ENCODE measurements at places on chromosomes 3 and 15.

- no peak for DNase-seq
These were observed 139.4 kb upstream of the SLC7A14 start for GRCh38 chr3:170725285-170725731.

GRCh38 chr3:41198526-41198925 lies 779 bp upstream of the CTNNB1 start:
- DNase-seq = peak; percentile 14

DNA sequence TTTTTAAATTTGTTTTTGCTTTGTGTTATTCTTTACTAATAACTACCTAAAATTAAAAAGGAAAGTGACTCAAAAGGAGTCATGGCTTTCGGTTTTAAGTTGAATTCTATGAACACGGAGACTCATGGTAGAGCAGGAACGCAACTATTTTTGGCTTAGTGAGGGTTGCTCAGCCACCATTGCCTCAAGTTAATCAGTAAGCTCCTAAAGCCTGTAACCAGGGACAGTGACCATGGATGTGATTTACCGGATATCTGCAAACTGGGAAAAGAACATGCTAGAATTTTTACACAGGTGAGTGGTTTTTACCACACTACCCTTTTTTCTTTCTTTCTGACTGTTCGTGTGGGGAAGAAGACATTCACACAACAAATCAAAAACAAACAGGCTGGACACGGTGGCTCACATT lies 11.8 kb downstream of the SLC12A8 start:
- DNase-seq = no peak

GRCh38 chr15:74129586-74130154 lies 716 bp upstream of the ISLR2 start:
- peak; percentile 33 for DNase-seq

DNA sequence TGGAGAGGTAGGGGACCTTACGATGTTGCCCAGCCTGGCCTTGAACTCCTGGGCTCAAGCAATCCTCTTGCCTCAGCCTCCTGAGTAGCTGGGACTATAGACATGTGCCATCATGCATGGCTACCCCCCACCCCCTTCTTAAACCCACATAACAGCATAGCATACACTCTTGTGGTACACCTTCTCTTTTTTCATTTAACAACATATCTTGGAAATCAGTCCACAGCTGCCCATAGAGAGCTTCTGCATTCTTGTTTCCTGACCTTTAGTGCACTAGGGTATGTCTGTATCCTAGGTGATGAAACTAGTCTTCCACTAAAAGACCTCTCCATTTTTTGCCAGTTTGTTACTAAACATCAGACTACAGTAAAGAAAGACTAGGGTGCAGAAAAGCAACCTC lies 33.0 kb downstream of the SLC28A1 start:
- no peak for DNase-seq

DNA sequence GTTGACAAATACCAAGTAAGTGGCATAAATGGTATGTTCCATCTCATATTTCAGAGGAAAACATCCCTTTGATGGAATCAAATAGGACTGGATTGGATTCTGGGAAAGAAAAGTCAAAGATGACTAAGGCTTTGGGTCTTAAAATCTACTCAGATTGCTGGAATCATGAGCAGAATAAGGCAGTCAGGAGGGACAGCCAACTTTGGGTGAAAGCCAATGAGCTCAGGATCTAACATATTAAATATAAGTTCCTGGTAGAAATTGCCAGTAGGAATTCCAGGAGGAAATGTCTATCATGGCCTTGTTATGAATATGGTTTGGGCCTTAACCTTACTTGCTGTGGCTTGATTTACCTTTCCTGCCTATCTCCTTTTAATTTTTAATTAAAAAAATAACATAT lies 55.3 kb downstream of the ISL2 start:
- no peak for DNase-seq

DNA sequence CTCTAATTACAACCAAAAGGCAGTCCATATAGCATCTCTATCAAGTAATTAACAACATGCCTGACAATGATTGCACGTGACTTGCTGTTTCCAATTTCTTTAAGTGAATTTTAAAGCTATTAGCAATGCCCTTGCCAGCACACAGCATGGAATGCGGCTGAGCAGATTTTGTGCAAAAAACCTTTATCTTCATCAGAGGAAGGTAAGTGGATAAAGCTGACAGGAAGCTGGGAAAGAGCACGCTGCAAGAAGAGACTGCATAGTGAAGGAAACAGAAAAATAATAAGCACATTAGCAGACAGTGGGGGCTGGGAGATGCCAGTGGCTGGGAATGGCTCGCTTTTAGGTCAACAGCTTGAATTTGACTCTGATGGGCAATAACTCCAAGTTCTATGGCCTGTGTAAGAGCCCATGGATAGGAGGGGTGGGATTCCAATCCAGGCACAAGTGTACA lies 138.8 kb downstream of the PDZRN3 start:
- DNase-seq = no peak

DNA sequence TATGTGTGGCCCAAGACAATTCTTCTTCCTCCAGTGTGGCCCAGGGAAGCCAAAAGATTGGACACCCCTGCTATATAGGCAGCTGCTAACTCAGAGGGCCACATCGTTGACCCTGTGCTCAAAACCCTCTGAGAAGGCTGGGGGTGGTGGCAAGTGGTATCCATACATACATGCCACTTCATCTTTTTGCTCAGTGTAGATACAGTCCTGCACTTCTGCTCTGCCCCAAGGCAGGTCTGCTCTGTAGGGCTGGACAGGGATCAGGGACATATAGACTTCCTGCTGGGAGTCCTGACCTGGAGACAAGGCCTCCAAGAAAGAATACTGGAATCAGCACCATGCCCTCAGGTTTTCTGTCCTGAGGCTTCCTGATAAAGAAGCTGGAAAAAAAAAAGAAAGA lies 4.5 kb upstream of the HCN4 start:
- DNase-seq = no peak

DNA sequence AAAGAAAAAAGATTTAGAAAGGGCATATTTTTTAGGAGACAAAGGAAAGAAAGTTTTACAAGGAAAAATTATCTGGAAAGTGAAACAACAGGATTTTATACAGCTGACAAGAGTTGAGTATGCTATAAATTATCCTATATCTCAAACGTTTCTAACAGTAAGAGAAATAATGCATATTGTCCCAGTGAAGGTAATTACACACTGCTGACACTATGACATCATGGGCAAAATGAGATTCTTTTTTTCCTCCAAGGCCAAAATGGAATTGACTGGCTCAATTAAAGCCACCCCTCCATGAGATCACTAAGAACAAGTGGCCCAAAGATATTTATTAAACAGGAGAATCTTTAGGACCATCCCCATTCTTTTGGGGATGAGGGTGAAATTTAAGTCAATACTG lies 72.0 kb upstream of the CDIN1 start:
- DNase-seq = no peak

DNA sequence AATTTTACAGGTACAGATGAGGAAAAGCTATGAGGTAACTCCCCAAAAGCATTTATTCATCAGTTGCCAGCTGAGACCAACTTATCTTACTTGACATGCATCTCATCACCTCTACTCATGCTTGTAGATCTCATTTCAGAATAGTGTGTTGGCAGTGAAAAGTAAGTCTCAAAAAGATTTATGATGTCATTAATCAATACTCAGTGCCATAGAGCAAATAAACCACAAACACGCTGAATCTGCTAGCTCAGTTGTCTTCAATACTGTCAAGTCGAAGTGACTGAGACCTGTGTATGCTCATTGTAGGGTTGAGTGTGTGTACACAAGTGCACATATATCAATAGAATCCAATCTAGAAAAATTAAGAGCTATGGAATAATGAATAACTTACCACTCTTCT lies 413.5 kb downstream of the CNTN3 start:
- DNase-seq = no peak

GRCh38 chr3:133461291-133461690 lies 61.4 kb downstream of the BFSP2 start:
- DNase-seq = no peak

- DNase-seq = peak; percentile 25
These were observed 205.9 kb downstream of the MBNL1 start for GRCh38 chr3:152474585-152474984.

All from Daoy (cell line).